Fibroblast of skin of right quadriceps (primary cell): ENCODE measurements at places on chromosomes 7 and 10.

DNA sequence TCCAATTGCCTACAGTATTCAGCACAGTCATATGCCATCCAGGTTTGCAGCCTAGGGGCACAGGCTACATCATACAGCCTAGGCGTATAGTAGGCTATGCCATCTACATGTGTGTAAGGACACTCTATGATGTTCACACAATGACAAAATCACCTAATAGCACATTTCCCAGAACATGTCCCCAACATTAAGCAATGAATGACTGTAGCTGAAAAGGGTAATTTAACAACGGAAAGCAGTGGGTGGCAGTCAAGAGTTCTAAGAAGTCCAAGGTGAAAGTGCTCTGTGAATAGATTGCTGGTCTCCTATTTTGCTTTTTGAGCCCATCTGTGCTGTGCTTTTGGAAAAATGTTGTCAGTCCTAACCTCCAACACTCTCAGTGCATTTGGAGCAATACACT is 162.6 kb downstream of the KLF6 start:
- no peak for DNase-seq

DNA sequence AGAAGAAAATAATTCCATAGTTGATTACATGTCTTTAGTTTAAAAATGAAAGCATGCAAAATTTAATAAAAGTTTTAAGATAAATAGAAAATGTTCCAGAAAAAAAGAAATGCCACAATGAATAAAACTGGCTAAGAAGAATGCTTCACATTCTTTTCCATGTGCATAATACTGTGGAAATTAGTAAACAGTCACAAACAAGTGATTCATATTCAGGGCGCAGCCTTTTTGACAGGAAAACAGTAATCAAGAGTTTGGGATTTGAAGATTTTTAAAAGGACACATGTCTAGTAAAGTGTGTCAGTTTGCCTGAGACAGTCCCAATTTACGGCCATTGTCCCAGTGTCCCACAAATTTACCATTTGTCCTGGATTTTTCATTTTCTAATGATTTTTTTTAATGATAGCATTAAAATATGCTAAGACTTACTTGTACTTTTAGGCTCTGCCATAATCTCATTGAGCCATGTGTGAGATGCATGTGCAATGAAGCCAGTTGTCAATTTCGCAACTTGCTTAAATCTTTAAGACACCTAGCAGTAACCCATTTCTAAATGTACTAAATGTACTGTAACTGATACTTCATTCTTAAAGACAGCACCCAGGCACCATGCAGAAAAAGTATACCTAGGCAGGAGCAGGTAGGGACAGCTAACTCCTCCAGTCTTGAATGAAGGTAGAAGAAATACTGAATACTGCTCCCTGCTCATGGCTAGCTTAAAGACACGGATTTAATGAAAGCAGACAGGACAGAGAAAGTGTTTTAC is 46.9 kb downstream of the ZNF438 start:
- peak; percentile 56 for DNase-seq

- DNase-seq: peak; percentile 41
Measured at GRCh38 chr7:120725376-120726039, 132.4 kb downstream of the TSPAN12 start.

GRCh38 chr7:13748998-13749397 is 240.5 kb downstream of the ETV1 start:
- DNase-seq: no peak

DNA sequence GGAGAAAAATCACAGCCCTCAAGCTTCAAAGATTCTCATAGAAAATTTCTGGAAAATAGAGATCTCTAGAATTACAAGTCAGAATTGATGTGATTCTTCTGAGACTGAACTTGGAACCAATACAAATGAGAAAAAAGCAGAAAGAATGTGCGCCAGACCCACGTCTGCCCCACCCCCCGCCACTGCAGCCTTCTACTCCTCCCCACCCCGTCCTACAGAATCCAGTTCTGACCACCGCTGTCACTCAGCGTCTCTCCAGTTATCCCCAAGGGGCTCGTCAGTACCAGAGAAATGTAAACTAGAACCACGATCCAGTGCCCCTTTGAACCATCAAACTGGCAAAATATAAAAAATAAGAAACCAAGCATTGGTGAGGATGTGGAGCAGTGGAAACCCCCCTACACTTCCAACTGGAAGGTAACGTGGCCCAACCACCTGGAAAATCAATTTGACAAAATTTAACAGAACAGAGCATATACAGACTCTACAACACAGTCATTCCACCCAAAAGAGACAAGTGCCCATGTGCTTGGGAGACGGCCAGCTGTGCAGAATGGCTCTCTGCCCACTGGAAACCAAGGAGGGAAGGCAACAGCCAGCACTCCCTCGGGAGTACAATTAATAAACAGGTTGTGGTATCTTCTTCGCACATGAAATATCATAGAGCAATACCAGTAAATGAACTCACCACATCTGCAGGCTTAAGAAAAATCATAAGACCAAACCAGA is 397.9 kb downstream of the TNS3 start:
- no peak for DNase-seq

DNA sequence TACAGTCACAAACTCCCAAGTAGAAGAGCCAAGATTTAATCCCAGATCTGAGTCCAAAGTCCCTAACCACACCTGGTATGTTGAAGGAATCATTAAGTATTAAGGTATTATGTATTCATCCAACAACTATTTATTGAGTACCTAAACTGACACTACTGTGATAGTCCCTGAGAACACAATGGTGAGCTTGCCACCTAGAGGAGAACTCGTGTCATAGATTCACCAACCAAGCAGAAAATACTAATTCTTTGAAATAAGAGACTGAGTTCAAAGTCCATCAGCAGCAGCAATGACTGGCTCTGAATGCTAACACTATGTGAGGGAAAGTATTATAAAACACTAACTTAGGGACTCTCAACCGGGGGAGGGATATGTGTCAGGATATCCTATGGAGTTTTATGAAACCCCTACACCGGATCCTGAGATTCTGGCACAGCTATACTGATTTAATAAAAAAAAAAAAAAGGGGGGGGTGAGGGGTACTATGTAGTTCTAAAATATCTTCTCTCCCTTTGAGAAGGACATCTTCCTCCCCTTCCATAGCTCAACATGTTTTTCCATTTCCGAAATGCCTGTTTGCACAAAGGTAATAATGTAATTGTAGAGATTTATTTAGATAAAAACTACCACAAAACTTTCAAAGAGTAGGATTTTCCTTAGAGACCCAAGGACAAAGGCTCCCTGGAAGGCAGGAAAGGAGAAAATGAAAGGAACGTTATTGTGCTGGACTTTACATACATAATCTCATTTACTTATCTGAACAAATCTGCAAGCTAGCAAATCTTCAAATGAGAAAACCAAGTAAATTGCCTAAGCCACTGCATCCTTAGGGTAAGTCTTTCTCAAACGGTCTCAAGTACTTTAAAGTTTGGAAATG is 1.6 kb downstream of the NCOA4 start:
- peak; percentile 69 for DNase-seq

DNA sequence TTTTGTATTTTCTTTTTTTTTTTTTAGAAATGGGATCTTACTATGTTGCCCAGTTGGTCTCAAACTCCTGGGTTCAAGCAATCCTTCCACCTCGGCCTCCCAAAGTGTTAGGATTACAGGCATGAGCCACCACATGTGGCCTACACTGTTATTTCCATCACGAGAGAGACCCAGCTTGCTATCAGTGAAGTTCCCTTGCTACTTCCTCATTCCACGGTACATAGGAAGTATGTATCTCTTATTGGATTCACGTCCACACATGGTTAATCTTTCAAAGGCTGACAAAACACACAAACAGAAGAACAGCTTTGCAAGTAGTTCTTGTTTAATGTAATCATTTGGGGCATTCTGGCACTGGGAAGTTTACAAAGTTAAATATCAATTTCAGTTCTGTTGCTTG is 50.9 kb downstream of the DCLRE1A start:
- no peak for DNase-seq

DNA sequence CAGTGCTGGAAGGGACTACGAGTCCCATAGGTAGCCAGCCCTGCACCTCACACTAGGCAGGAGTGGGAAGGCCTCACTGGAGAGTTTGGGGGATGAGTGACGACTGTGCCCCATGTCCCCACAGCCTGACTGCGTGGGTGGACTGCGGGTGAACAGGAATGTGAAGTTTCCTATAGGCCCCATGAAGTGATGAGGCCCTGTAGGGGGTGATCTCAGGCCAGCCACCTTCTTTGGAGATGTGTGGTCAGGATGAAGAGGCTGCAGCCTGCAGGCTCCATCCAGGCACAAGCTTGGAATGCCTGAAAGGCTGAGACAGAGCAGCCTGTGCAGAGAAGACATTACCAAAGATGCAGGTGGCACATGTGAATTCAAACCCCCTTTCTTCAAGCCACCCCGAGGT is 94.9 kb downstream of the CPXM2 start:
- DNase-seq: peak; percentile 26

DNA sequence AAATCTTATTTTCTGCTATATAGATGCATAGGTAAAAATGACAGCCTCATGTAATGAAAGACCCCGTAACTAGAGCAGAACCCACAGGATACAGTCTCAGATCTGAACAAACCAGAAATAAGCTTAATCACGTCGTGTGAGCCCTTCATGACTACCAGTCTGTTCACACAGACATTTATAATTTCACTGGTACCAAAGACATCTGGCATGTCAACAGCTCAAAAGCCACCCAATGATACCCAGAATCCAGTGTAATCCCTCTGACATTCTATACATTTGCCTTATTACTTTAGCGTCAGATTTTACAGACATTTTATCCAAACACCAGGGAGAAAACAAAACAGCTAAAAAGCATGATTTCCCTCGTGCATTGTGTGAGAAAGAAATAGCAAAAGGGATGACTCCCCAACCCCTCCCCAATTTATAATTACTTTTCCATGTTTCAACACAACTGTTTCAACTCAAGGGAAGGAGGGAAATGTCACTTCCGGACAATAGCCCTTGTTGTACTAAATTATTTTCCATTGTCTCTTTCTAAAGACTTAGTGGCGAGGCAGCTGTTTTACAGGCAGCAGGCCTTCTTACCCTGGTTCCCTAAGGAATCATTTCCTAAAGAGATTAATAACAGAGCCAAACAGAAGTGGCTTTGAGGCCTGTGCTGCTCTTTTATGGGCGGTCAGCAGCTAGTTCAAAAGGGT is 33.2 kb downstream of the DOCK4 start:
- peak; percentile 17 for DNase-seq

- no peak for DNase-seq
Measured at GRCh38 chr10:107540981-107541380, 376.5 kb upstream of the SORCS1 start.

- DNase-seq: peak; percentile 59
Measured at GRCh38 chr10:74047871-74048270, 50.0 kb downstream of the VCL start.

GRCh38 chr10:60661637-60662036 is 116.6 kb upstream of the CDK1 start:
- DNase-seq: peak; percentile 88

DNA sequence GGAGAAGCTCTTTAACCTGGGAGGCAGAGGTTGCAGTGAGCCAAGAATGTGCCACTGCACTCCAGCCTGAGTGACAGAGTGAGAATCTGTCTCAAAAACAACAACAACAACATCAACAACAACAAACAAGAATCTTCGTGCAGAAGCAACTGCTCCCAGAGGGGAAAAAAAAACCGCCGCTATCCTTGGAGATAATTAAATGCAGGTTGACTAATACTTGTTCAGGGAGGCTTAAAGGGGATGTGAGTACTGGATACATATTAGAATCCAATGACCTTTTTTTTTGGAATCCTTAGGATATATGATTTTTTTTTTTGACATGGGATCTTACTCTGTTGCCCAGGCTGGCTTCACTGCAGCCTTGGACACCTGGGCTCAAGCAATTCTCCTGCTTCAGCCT is 89.6 kb upstream of the FAM171A1 start:
- DNase-seq: peak; percentile 44

- no peak for DNase-seq
Measured at GRCh38 chr10:19668116-19668515, 148.1 kb upstream of the PLXDC2 start.

DNA sequence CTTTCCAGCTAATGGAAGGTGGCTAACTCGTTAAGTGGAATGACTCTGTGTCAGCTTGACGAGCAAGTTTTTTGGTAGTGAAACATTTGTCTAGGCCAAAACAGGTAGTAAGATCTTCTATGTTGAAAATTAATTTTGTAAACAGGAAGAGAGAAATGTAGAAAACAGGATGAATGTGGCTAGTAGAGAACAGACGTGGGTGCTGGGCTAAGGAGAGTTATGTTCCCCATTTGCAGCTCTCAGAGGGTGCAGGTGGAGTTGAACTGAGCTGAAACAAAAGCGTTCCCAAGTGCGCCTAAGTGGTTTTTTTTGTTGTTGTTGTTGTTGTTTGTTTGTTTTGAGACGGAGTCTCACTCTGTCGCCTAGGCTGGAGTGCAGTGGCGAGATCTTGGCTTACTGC is 59.5 kb upstream of the SRPK2 start:
- no peak for DNase-seq

DNA sequence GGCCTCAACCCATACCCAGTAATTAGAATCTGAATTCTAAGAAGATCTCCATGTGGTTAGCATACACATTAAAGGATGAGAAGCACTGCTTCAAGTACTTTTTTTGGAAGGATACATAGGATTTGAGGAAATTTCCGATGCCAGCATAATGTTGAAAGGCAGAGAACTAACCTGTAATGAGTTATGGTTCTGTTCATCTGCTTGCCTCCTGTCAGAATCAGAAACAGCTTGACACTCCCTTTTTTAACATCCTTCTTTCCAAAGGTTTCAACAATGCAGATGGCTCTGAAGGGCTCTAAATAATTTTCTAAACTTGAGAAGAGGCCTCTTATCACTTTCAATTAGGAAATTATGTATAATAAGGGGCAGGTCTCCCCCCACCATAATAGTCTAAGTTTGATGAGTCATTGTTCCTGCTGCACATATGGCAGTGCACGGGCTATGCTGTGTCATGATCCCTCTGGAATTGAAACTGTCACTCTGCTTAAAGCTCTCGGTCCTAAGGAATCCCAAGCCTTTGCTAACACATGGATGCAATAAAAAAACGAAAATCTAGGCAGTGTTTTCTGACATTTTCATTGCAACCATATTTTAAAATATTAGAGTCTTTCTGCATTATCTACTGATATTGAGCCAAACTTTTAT is 291.2 kb upstream of the FZD1 start:
- DNase-seq: peak; percentile 75

GRCh38 chr7:135959646-135960363 is 17.4 kb downstream of the MTPN start:
- peak; percentile 5 for DNase-seq

DNA sequence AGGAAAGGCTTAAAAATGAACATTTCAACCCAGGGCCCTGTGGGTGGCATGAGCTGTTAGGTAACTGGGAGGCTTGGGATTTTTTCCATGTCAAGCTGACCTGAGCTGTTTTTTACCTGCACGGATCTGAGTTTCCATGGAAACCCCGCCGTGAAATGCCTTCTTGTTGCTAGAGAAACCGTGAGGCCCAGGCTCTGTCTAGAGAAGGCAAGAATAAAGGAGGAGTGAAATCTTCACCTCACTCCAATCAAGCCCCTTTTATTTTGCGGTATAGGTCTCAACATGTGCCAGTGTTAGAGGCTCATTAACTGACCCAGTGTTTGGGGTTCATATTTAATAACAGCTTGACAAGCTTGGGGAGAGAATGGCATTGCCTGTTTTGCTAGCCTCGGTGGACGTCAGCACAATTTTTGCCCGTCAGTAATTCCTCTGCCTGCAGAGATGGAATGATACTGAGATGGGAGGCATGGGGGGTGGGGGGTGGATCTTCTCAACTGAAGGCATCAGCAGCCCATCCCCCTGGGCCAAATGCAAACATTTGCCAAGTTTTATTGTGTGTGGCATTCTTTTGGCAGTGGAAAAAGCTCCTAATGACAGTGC is 48.9 kb upstream of the PDCD4 start:
- no peak for DNase-seq
